Cardiac septum (tissue), 1 donor: ENCODE measurements at places on chromosomes 5 and 9.
A peak's percentile ranks its signal among the peaks of the same experiment; 100 is the strongest.

- DNase-seq = no peak
Measured at GRCh38 chr5:58458141-58458742, 1.6 kb downstream of the PLK2 start.

GRCh38 chr5:174303035-174303434, 257.5 kb downstream of the NSG2 start:
- DNase-seq = no peak

DNA sequence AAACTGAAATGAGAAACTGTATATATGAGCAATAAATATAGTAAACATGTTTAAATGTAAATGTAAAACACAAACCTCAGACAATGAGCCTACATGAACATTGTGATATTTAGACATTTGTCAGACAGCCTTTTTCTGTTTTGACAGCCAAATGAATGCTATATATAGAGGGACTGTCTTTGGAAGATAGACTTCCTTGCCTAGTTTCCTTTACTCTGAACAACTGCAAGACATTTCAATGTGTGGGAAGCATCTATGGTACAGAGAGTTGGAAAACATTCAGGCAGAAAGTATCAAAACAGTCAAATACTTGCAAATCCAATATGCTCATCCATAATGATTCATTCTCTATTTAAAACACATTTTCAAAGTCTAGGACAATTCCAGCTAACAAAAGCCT, 31.7 kb upstream of the TUSC1 start:
- no peak for DNase-seq

- no peak for DNase-seq
Measured at GRCh38 chr5:91840412-91840811, 457.3 kb upstream of the ARRDC3 start.

GRCh38 chr5:10528827-10529226, 35.0 kb upstream of the ANKRD33B start:
- DNase-seq = no peak

- DNase-seq = peak; percentile 91
Measured at GRCh38 chr9:127921557-127922120, 4.8 kb upstream of the ST6GALNAC4 start.

DNA sequence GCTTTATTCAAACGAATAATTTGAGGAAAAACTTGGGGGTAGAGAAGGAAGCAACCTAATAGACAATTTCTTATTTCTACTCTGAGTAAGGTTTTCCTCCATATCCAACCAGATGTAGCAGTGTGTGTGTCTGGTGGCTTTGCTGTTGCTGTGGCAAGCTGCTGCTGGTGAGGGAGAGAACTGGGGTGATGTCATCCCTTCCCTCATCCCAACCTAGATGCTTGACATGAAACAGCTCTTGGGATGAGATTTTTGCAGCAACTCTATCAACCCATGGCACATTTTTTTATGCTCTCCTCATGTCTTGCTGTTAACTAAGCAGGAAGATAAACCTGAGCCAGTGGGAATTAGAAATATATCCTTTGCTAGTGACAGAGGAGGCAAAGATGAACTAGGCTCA, 135.8 kb downstream of the PCSK1 start:
- no peak for DNase-seq

- no peak for DNase-seq
Measured at GRCh38 chr5:170103447-170103846, 2.2 kb upstream of the FOXI1 start.

GRCh38 chr5:163345216-163345615, 92.2 kb upstream of the CCNG1 start:
- DNase-seq = no peak

DNA sequence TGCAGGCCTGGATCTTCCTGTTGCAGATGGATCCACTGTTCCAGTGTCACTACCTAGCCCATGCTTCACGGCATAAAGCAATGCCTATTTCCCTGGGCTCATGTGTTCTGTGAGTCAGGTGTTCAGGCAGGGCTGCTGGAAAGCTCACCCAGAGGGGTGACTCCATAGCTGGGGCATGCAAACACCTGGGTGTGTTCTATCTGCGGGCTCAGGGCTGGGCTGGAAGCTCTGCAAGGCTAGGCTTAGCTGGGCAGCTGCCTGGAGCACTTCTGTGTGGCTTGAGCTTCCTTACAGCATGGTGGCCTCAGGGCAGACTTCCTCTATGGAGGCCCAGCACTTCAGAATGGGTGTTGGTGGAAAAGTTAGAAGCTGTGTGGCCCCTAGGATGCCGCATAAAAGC, 139.9 kb downstream of the GADD45G start:
- no peak for DNase-seq

GRCh38 chr9:34322899-34323591, 6.0 kb downstream of the KIF24 start:
- DNase-seq = no peak

- no peak for DNase-seq
Measured at GRCh38 chr5:118220556-118221195, 767.7 kb downstream of the DTWD2 start.

GRCh38 chr5:98402130-98402529, 371.3 kb upstream of the RGMB start:
- no peak for DNase-seq

DNA sequence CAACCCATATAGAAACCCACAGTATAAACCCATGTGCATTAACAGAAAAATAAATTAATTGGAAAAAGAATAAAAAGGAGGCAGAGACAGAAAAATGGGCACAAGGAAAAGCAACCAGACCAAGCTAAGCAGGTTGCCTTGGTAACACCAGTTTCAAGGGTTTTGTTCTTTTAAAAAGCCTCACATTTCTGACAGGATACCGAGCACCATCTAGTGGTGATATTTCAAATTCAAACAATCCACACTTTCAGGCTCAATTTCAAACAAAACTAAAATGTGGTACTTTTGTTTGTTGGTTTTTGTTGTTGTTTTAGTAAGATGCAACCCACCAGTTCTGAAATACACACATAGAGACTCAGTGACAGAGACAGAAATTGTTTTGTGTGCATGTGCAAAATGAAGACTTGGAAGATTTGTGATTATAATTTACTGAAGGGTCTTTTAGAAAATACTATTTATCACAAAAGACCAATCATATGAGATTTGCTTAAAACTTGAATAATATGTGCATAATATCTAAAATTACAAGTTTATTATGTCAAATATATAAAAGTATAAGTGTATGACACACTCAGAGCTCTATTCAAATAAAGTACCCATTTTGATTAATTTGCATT, 318.2 kb downstream of the SLCO4C1 start:
- no peak for DNase-seq

- DNase-seq = peak; percentile 84
Measured at GRCh38 chr5:55601204-55601618, 66.4 kb upstream of the PLPP1 start.

DNA sequence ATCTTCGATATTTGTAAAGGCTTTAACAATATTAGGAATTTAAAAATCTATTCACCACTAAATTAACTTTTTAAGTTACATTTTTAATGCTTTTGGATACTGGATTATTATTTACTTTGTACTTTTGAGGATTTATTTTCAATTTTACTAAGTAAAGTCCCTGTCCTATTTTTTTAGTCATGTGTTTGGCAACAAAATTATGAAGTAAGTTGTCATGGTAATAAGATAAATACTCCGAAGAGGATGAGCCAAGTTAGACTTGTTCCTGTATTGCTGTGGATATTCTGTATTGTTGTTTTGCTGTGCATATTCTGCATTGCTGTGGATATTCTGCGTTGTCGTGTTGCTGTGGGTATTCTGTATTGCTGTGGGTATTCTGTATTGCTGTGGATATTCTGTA, 210.1 kb downstream of the MTRR start:
- no peak for DNase-seq

DNA sequence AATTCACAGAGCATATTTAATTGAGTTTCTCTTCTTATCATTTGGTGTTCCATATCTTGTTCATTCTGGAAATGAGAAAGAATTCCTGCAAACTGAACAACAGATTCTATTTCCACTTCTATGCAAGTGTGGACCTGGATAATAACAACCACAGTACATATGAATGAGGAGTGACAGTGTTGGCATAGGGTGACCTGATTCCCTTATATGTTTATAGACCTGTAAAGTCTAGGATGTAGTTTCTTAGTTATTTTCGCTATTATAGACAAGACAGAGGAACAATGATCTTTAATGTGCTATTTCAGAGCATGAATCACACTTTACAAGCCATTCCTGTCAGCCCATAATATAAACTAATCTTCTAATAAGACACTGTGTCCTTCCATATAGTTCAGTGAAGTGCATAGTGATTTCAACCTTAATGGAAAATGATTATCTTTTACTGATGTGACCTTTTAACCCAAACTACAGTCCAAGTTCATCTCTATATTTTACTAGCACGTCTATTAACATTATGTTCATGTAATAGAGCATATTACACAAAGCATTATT, 88.2 kb upstream of the FAM174A start:
- DNase-seq = no peak

GRCh38 chr5:73619606-73620333, 6.2 kb upstream of the ARHGEF28 start:
- DNase-seq = no peak

DNA sequence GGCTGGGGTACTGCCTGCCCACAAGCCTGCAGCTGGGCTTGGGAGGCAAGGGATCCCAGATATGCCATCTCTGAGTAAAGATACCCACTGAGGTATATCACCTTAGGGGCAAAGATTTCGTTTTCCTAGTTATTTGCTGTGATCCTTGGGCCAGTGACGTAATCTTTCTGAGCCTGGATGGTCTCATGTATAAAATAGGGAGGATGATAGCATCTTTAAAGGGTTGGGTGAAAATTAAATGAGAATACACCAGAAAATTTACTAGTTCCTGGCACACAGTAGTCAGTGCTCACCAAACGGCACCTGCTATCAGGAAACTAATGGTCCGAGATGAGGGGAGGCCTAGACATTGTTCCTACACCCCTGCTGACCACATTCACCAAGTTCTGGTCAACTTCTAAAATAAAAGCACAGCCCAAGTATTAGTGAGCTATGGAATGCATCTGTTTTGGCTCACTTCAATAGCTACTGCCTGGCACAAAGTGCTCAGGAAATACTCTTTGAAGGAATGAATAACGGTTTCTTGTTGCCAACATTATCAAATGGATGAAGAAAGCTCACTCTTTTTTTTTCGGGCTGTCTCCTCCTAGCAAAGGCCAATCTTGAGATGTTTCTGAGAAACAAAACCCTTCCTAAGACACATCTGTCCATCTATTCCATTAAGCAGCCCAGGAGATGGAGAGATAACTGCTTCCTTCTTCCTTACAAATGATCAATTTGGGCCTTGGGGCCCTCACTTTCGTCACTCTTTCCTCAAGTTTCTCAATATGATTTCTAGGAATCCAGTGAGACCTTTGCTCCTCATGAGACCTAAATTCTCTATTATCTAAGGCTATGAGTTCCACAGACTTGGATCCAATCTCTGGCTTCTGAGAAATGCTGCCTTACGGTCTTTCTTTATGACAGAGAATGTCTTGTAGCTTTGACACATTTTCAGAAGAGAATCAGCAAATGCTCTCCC, 98.2 kb downstream of the DPYSL3 start:
- DNase-seq = no peak

- no peak for DNase-seq
Measured at GRCh38 chr9:95835393-95835792, 40.1 kb upstream of the ERCC6L2 start.

DNA sequence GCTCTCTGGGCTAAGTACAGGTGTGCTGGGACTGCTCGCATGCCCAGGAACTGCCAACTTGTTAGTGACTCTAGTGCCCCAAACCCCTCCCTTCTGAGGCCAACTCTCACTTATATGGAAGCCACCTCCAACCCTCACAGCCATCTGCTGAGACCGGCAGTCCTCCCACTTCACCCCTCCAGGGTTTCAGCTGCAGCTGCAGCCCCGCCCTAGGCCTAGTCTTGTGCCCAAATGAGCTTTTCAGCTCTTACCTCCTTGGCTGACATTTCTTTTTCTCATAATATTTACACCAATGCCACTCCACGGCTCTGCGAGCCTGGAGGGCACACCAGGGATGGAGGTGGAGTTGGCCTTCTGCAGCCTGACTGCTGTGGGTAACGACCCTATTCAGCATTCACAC, 166.6 kb downstream of the ROR2 start:
- DNase-seq = no peak

DNA sequence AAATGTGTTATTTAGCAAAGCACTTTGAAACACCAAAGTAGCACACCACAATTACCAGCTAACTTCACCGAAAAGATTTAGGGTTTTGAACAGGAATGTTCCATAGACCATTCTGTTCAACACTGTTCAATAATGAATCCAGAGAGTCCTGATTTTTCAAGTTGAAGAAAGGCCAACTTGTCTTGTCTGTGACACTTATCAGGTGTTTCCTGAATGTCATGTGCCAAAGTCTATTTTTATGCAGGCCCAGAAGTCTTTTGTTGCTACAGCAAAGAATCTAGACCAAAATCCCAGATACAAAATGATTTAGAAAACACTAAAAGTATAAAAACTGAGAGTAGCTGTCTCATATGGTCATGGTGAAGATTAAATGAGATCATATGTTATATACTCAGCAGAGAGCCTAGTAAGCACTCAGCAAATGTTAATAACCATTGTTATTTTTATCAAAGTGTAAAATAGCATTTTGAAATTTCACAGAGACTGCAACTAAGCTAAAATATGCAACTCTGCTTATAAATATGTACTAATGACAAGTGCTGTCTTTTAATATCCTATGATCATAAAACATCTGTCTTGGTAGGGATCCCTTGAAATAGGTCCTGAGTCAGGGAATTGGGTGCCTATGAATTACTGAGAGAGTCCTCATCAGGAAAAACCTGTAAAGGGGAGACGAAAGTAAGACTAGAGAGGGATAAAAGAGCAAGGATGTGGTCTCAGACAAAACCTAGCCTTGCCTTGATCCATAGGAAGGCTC, 122.4 kb upstream of the SLC12A2 start:
- no peak for DNase-seq

GRCh38 chr9:120603591-120603990, 23.6 kb upstream of the CDK5RAP2 start:
- no peak for DNase-seq

DNA sequence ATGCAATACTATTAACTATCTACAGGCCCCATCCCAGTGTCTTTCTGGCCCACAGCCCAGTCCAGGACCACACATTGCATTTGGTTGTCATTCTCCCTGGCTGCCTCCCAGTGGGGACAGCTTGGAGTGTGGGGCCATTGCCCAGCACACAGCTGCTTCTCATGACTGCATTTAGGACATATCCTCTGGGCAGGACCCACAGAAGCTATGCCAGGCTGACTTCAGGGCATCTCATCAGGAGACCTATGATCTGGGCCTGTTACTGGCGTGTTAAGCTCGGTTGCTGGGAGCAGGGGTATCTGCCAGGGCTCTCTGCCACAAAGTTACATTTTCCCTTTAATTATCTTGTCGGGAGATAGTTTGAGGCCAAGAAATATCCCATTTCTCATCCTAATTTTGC, 32.1 kb upstream of the CLPTM1L start:
- no peak for DNase-seq

DNA sequence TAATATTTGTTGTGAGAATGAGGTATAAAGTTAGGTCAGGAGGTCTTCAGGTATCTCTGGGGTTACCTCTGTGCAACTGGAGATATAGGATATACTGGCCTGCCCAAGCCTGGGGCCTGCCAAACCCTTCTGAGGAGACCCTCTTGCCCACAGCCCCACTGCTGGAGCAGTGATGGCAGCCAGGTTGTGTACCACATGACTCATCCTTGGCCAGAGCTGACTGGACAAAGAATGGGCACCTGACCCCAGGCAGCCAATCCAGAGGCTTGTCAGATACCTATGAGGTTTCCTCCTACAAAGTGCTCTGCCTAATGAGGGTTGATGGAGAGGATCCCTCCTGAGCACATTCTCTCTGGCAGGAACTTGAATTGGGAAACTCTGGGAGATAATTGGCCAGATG, 56.1 kb upstream of the TBC1D2 start:
- no peak for DNase-seq

- DNase-seq = no peak
Measured at GRCh38 chr5:76622076-76622475, 1.1 kb downstream of the F2RL2 start.
